ENCODE measurements at places on chromosomes 4 and X.

GRCh38 chr4:85496126-85496849 lies 21.3 kb downstream of the ARHGAP24 start:
- no peak for DNase-seq

GRCh38 chr4:95085124-95085833 lies 327.5 kb downstream of the BMPR1B start:
- DNase-seq, result no peak

DNA sequence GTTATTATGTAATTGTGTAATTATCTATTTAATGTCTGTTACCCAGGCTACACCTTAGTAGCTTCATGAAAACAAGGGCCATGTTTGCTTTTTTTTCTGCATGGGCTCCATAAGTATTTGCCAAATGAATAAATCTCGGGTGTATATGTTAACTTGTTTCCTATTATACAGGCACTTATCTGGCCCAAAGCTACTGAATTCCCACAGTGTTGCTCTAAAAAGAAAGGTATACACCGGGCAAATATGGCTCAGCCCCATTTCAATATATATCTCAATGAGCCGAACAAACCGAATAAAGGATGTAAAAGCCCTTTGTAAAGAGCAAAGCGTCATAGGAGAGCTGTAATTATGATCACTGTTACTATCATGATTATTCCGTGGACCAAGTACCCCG lies 767 bp downstream of the PAQR3 start:
- no peak for DNase-seq

- no peak for DNase-seq
Observed at GRCh38 chr4:41822325-41822724, 73.8 kb upstream of the PHOX2B start.

DNA sequence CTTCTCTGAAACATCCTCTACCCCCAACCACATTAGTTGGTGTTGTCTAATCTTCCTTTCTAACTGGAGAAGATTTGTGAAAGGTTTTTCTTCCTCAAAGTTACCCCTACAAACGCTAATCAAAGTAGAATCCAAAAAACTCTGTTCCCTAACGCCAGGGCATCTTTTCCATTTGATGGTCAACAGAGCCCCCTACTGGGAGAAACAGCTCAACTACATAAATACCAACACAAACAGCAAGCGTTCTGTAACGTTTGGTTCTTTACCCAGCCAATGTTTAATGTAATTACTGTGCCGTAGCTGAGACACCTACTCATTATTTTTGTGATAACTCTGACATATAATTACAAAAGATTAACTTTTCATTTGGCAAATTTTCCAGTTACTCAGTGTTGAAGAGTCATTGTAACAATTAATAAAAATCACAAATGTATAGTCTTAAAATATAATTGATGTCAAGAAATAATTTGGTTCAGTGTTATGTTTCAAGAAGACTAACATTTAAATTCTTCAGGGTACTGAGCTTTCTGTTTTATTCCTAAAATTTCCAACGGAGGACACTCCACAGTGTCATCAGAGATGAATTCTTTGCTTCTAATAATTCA lies 94.9 kb upstream of the TBC1D9 start:
- DNase-seq, result peak; percentile 38

DNA sequence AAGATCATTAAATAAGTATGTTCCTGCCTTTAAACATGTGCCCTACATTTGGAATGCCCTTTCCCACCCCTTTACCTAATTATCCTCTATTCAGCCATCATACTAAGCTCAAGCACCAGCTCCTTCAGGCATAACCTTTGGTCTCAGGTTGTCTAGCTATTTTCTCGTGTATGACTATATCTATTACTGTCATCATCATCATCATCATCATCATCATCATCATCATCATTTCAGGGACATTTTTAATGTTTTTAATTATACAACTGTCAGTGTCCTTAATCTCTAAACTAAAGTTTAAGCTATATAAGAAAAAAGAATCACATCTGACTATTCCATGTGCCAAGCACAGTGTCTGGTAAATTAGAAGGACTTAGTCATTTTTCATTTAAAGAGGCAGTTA lies 214.6 kb upstream of the CTSO start:
- DNase-seq, result no peak

All from amniotic stem cell (primary cell).